Stimulated activated CD8-positive, alpha-beta memory T cell treated with anti-CD3 and anti-CD28 coated beads, Interleukin-15, amount 100 ng/mL, for 48 hours (primary cell): ENCODE measurements at places on chromosomes 1 and 21.

DNA sequence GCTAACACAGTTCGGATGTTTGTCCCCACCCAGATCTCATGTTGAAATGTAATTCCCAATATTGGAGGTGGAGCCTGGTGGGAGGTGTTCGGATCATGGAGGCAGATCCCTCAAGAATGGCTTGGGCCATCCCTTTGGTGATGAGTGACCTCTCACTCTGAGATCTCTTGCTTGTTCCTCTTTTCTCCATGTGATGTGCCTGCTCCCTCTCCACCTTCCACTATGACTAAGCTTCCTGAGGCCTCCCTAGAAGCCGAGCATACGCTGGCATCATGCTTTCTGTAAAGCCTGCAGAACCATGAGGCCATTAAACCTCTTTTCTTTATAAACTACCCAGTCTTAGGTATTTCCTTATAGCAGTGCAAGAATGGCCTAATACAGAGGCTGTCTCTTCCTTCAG lies 8.1 kb upstream of the PLA2G5 start:
- no peak for DNase-seq

- DNase-seq: no peak
Observed at GRCh38 chr1:3087049-3087448, 18.0 kb downstream of the PRDM16 start.

DNA sequence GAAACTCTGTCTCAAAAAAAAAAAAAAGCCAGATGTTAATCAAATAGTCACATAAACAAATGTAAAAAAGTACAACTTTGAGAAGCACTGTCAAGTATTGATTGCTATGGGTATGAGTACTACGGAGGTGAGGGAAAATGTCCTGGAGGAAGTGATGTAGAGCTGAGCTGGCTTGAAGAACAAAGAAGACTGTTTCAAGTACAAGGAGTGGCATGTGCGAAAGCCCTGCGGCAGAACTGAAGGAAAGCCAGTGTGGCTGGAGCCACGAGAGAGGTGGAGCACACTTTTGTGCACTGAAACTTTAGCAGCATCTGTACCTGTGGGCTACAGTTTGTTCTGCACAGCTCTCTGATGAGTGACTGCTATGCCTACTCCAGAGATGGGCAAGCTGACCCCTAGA lies 5.4 kb upstream of the RPS6KA1 start:
- no peak for DNase-seq

DNA sequence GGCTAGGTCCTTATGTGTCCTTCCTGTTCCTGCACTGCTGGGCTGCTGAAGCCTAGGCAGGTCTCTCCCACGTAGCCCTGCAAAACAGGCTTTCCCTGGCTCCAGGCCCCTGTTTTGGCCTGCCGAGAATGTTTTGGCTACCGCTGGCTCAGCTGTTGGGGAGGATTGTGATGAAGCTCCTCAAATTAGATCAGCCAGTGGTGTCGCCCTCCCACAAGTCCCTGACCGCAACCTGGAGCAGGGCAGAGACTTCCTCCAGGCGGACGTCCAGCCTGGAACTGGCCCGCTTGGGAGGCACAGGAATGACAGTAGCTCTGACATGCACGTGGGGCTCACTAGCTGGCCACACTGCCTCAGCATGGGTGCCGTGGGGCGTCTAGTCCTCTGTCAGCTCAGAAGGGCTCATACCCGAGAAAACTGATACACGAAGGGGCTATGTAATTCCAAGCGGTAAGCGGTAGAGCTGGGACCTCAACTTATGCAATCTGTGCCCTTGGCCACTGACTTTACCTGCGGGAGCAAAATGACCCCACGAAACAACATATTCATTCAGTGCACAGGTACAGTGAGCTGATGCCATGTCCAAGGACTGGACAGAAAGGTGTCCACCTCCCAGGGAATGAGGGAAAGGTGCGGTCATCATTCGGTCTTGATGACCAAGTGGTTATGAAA lies 26.6 kb downstream of the DHRS3 start:
- no peak for DNase-seq

- DNase-seq: no peak
Observed at GRCh38 chr1:230504310-230504709, 78.2 kb upstream of the PGBD5 start.

GRCh38 chr1:221810406-221810805 lies 68.5 kb upstream of the DUSP10 start:
- no peak for DNase-seq

DNA sequence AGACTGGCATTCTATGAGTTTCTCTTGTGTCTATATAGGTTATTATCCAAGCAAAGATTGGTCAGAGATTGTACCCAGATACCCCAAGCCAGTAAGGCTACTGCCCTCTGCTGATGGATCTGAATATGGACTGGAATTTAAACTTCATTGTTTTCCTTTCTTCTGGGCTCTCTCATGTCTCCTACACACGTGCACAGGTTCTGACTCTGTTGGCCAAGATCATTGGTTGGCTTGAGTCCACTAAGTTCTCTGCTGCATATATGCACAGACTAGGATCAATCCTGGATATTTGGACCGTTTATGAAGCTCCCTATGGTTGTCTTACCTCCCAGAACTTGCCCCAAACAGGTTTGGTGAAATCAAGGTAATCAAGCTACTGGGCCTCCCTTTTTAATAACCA lies 69.7 kb downstream of the CC2D1B start:
- no peak for DNase-seq

DNA sequence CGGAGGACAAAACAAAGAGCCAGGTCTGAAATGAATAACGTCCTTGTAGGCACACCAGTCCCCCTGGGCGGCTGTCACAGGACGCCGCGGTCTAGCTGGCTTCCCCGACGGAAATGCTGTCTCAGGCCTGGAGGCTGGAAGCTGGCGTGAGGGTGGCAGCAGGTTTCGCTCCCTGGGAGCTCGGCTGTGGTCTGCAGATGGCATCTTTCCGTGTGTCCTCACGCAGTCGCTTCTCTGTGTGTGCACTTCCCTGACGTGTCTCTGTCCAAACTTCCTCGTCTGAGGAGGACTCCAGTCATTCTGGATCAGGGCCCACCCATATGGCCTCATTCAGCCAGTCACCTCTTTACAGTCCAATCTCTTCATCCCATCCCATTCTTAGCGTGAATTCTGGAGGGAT lies 14.2 kb downstream of the TNFRSF14 start:
- DNase-seq: no peak

DNA sequence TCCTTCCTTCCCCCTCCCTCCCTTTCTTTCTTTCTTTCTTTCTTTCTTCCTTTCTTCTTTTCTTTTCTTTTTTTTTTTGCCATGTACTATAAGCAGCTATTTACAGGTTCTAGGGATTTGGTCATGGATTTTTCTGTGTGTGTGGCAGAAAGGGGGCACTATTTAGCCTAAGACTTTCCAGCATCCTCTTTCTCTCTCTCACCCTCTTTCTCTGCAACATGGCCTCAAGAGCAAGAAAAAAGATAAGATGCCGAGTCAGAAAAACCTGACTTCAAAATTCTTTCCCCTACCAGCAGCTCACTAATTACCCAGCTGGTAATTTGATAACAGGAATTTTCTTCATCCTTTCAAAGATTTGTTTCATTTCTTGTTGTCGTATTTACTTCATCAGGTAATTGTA lies 458.3 kb upstream of the ADAMTS5 start:
- no peak for DNase-seq

DNA sequence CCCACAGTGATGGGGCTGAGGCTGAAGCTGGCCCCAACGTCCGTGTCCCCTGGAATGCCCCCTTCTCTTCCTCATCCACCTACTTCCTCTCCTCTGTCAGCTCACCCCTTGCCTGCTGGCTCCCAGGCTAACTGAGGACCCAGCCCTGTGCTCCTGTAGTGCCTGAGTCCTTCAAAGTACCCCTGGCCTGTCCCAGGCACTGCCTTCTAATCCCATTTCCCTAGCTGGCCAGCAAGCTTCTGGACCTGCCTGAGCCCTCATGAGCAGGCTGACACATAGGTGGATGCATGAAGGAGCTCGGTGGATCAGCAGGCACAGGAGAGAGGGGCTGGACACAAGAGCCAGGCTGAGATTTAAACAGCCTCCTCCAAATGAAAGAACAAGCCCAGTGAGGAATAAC lies 650.8 kb downstream of the NPHP4 start:
- DNase-seq: no peak

GRCh38 chr1:155184835-155185782 lies 11.5 kb downstream of the TRIM46 start:
- DNase-seq: no peak

GRCh38 chr1:206691604-206692003 lies 6.9 kb downstream of the MAPKAPK2 start:
- no peak for DNase-seq

- DNase-seq: no peak
Observed at GRCh38 chr1:18936814-18937481, 19.5 kb downstream of the IFFO2 start.

DNA sequence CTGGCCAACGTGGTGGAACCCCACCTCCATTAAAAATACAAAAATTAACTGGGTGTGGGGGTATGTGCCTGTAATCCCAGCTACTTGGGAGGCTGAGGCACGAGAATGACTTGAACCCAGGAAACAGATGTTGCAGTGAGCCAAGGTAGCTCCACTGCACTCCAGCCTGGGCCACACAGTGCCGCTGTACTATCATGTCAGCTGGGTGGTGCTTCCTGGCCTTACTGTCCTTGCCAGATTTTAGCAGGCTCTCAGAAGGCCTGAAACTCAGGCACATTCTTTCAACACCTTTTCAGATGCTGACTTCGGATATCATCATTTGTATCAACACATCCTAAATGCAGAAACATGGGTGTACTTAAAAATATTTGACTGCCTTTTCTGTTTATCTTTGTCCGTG lies 31.6 kb upstream of the NBL1 start:
- no peak for DNase-seq
